ENCODE measurements at places on chromosomes 5 and 9.

GRCh38 chr5:37638897-37639296 is 200.9 kb downstream of the GDNF start:
- no peak for DNase-seq

GRCh38 chr5:150410524-150411244 is 2.0 kb downstream of the CD74 start:
- peak; percentile 43 for DNase-seq

DNA sequence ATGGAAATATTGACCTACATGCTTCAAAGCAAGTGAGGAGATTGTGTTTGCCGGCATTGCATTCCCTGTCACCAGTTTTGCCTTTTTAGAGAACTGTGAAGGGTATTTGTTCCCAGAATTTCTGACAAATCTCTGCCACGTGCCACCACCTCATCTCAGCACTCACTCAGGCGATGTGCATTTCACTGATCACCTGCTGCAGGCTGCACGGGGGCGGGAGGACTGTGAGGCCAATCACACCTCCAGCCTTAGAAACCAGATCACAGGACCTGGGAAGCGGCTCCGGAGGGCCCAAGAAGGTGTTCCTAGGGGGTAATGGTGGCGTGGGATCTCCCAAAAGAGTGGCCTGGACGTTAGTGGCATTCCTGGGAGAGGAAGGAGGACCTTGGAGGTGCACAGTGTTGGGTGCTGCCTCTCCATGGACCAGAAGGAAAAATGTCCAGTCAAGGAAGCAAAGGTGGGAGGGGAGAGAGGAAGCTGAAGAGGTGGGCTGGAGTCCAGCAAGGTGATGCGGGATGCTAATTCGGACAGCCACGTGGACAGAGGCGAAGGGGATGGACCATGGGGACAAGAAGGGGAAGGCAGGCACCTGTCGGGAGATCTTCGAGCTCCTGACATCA is 63.6 kb upstream of the OLFM1 start:
- DNase-seq: no peak

GRCh38 chr9:115615821-115616665 is 498.1 kb upstream of the TNC start:
- DNase-seq: no peak

GRCh38 chr9:12554636-12555035 is 138.5 kb upstream of the TYRP1 start:
- DNase-seq: no peak

GRCh38 chr9:68443624-68444023 is 87.2 kb downstream of the PGM5 start:
- DNase-seq: no peak

DNA sequence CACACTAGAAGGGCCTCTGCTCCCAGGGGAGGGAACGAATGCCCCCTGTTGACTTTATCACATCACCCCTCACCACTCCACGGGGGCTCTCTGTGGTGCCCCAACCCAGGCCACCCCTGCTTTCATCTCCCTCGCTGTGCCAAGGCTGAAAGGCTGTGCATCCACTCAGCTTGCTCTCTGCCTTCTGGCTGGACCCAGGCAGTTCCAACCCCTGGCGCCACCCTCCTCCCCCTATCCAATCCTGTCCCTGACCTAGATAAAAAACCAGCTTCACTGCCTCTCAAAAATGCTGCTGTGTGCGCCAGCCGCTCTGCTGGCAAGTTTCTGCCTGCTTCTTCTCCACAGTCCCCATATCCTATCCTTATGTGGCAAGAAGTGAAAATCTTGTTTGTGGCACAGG is 22.4 kb upstream of the CORO2A start:
- no peak for DNase-seq

DNA sequence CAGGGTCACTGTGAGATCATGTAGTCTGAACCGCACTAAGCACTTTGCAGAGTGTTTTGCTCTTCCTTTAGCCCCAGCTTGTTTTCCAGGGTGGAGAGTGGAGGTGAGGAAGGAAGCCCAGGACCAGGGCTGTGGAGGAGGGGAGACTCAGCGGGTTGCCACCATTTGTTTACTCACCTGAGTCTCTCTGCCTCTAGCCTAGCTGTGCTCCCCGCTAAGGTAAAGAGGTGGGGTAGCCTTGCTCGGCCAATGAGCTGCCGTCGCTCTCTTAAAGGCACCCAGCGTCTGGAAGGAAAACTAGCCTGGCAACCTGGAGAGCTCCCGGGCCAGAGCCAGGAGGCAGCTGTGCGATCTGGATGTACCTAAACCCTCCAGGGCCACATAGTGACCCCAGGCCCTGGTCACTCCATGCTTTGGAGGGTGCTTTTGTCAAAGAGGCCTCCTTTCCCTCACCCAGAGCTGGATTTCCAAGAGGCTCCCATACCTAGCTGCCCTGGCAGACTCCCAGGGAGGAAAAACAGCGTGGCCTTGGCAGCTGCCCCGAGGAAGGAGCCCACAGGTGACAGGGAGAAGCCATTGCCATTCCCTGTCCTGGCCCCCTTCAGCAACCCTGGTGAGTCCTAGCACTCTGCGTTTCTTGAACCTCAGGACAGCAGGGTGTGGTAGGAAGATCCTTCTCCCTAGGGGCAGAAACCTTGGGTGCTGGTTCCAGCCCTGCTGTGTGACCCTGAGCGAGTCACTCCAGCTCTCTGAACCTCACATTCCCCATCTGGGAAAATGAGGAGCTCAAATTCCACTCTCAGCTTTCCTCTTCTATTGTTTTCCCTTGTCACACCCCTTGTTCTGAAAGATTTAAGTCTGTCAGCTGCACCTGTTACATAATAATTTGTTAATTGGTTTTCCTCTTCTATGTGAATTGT is 42.4 kb upstream of the LARP1 start:
- DNase-seq: no peak

GRCh38 chr9:6405371-6405770 is 7.6 kb upstream of the UHRF2 start:
- no peak for DNase-seq

DNA sequence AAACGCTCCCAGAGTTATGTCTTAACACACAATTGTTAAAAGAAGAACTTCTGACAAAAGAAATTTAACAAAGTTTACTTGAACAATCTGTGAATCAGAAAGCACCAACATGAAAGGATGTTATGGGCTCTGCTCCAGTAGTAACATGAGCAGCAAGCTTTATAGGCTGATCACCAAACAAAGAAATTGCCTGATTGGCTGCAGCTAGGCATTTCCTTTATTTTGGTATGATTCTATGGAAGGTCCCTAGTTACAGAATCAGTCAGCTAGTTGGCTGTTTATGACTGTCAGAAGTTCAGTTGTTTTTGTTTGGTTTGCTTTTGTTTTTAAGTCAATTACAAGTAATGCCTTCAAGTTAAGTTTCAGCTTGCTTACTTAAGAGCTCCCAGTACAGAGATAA is 102.4 kb upstream of the SMC2 start:
- no peak for DNase-seq

- no peak for DNase-seq
These were observed 28.7 kb upstream of the MEGF9 start for GRCh38 chr9:120742951-120743416.

GRCh38 chr5:169753795-169754194 is 116.7 kb downstream of the DOCK2 start:
- no peak for DNase-seq

DNA sequence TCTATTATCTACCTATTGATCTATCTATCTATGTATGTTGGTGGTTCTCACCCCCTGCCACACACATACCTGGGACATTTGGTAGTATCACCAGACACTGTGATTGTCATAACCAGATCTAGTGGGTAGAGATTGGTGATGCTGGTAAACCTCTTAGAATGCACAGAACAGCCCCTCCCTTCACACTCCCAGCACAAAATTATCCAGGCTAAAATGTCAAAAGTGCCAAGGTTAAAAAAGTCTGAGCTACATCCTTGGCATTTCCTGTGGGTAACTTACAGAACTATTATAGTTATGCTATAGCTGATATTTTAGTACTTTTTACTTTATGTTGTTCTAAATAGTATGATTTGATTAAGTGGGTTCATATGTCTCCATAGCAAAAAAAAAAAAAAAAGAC is 151.0 kb downstream of the FER start:
- DNase-seq: no peak

DNA sequence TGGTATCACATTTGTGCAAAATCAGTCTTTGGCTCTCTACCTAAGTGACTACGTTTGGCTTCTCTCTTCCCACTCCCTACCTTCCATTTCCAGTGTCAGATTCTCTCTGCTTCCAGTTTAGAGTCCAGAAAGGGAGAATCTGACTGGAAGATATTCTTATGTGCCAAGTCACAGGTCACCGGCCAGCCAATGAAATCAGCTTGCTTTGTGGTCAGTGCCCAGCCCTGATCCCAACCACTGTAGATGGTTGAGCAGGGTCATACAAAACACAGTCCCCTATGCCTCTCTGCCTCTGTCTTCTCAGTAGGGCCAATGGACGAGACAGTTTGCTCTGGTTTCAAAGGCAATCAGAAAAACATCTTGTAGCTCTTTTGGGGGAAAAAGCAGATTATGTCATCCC is 15.6 kb upstream of the EPB41L4B start:
- DNase-seq: no peak

DNA sequence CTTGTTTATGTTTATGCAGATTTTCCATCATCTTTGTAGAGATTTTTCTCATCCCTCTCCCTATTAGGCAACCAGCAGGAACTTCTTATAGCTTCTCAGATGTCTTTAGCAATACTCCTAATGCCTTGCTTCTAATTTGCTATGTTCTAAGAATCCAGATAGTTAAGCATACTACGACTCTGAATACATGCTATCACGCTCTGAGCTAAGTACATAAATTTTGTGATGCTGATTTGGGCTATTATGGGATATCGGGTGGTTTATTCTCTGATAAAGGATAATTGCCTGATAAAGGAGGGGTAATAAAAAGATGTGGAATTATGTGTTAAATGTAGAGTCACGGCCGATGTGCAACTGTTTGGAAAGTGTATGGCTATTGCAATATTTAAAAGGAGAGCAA is 6.5 kb upstream of the FBXL7 start:
- DNase-seq: no peak

DNA sequence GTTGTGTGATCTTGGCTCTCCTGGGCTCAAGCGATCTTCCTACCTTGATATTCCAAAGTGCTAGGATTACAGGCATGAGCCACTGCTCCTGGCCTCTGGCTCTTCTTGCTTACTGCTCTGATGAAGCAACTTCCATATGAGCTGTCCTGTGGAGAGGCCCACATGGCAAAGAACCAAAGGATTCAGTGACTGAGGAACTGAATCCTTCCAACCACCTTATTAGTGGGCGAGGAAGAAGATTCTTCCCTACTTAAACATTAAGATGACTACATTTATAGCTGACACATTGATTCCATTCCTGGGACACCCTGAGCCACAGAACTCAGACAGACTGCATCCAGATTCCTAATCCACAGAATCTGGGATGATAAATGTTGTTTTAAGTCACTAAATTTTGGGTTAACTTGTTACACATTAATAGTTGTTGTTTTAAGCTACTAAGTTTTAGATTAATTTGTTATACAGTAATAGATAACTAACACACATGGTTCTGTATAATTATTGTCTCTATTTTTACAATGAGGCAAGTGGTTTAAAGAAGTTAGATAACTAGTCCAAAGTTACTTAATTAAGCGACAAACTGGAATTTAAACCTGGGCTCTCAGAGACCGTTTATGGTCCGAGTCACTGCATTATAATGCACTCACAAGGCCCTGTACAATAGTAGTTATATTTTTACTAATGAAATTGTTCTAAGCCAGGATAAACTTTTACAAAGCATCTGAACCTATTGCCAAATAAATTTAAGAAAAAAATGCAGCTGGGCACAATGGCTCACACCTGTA is 16.7 kb upstream of the SLCO4C1 start:
- DNase-seq: no peak

- no peak for DNase-seq
These were observed 33.8 kb downstream of the KCNIP1 start for GRCh38 chr5:170537451-170538095.

- no peak for DNase-seq
These were observed 158.0 kb downstream of the MAPKAP1 start for GRCh38 chr9:125549039-125549438.

- DNase-seq: no peak
These were observed 295.9 kb upstream of the ZNF608 start for GRCh38 chr5:125042261-125042890.

GRCh38 chr5:180001136-180001535 is 70.4 kb downstream of the RNF130 start:
- DNase-seq: no peak

GRCh38 chr9:18921366-18922075 is 111.5 kb downstream of the SAXO1 start:
- DNase-seq: no peak

GRCh38 chr5:180328296-180329137 is 24.6 kb downstream of the GFPT2 start:
- peak; percentile 75 for DNase-seq

GRCh38 chr9:130565792-130566191 is 13.6 kb upstream of the FUBP3 start:
- no peak for DNase-seq

- no peak for DNase-seq
These were observed 110.7 kb downstream of the PLK2 start for GRCh38 chr5:58348996-58349728.

DNA sequence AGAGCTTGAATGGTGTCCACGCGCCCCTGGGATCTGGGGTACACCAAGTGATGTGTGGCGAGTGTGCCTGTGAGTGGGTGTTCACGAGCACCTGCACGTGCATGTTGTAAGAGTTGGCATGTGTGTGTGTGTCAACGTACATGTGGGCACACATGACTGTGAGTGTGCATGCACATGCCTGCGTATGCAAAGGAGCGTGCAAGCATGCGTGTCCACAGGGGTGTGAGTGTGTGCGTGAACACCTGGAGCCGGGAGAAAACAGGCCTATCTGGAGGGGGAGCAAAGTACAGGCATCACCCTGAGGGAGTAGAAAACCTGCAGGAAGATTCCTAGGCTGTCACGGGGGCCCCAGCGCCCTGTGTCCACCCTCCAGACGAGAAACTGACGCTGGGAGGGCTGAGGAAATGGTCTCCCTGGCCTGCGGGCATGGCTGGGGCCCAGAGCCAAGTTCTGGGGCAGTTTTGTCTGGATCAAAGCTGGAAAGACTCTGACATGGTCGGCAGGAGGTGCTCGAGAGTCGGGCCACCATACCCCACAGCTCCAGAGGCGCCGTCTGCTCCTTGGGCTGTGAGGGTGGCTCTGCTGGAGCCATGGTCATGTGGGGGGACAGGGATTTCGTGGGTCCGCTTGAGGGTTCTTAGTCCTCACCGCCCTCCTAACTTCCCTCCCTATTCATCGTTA is 31.8 kb downstream of the PTGES start:
- DNase-seq: no peak

GRCh38 chr5:99019812-99020697 is 91.2 kb upstream of the CHD1 start:
- DNase-seq: no peak

DNA sequence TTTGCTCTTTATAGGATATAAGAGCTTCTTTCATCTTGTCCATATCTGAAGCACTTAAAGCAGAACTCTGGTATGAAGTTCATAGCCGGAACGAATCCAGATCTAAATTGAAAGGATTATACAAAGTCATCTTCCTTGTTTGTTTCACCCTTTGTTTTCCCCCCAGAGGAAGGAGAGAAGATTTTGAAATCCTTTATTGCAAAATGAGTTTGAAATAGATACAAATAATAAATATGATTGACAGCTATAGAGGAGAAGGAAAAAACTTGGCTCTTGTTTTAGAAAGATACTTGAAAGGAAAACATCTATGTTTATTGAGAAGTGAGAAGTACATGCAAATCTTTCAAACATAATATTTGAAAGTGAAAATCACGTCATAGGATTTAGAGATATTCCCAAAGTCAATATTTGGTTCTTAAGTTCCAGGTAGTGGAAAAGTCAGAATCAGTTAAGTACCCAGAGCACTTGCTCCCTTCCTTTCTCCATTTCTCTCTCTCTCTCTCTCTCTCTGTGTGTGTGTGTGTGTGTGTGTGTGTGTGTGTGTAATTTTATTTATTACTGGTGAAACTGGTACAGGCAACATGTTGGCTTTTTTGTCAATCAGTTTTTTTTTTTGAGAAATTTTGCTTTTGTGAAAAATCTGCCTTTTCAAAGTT is 27.2 kb downstream of the PAM start:
- DNase-seq: no peak
